ENCODE measurements at places on chromosomes 1 and 21.

DNA sequence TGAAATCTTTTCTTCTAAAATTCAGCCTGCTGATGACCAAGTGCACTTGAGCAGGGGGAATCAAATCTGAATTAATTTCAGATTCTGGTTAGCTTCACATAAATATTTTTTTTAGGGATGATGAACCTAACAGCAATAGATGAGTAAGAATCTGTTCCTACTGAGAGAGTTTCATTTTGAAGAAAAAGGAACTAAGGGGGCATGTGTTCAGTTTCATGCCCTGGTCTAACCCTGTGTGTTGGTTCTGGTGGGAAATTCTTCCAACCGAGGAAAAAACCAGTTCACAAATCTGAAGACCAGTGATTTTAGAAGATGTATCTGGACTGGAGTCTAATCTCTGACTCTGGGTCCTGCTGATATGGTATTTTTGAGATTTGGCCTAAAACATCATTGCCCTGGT, 13.7 kb downstream of the SELL start:
- DNase-seq, result no peak

- no peak for DNase-seq
Observed at GRCh38 chr21:32592929-32593502, 7.7 kb upstream of the TCP10L start.

DNA sequence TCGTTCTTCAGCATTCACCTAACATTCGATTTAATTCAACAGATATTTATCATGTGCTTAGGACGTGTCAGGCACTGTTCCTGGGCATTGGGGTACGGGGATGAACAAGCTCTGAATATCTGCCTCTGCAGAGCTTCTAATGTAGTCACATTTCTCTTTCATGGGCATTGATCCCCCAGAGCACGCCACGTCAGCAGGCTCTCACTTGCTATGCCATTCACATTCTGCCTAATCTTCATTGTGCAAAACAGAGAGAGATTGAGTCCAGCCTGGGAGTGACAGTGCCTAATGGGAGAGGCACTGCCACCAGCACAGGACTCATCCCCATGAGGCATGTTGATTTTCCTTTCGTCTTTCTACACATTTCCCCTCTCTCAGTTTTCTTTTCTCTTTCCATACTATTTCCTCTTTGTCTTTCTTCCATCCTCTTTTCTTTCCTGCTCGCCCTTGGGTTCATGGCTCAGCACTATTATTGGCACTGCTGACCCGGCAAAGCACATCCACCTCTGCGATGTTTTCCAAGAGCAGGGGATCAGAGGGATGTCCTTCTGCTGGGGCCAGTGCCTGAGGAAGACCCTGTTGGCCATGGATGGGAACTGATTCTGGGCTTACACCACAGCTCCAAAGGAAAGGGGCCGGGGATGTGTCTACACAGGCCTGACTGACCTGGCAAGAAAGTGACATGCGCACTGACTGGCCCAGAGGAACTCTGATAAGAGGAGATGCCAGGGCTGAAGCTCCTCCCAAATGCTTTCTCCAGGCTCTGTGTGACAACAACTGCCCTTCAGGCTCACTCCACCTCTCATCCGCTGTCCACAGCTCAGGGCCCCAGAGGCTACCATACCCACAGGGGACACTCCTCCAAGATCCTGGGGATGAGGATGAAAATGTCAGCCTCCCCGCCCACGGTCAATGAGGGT, 195.9 kb downstream of the TOMM20 start:
- DNase-seq, result no peak

DNA sequence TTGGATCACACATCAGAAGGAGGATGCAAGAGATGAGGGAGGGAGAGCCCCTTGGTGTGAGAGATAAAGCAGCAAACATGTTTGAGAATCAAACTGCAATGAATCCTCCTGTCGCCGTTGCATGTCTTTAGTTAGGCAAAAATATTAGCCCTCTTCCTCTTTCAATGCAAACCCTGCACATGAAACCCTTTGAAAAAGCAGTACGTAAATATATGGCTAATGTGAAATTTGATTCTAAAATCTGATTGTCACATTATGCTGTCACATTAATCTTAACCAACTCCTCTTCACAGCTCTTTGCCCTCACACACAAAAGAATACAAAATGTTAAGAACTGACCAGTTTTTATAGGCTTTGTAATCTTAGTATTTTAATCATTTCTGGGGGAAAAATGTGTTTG, 63.4 kb downstream of the WDR64 start:
- DNase-seq, result no peak

DNA sequence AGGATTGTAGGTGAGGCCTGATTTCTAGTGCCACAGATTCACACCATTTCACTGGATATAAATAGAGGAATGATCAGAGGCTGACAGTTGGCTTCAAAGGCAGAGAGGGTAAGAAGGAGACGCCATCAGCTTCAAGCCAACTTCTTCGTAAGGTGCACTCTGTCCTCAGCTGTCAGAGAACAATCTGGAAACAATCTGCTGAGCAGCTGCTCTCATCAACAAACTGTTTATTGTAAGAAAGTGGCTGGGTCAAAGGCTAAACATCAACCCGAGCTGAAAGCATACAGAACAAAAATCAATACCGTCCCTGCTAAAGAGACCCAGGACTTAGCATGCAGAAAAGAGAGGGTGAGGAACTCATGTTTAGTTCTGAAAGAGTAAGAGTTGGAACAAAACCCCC, 48.2 kb downstream of the HLCS start:
- DNase-seq, result no peak

DNA sequence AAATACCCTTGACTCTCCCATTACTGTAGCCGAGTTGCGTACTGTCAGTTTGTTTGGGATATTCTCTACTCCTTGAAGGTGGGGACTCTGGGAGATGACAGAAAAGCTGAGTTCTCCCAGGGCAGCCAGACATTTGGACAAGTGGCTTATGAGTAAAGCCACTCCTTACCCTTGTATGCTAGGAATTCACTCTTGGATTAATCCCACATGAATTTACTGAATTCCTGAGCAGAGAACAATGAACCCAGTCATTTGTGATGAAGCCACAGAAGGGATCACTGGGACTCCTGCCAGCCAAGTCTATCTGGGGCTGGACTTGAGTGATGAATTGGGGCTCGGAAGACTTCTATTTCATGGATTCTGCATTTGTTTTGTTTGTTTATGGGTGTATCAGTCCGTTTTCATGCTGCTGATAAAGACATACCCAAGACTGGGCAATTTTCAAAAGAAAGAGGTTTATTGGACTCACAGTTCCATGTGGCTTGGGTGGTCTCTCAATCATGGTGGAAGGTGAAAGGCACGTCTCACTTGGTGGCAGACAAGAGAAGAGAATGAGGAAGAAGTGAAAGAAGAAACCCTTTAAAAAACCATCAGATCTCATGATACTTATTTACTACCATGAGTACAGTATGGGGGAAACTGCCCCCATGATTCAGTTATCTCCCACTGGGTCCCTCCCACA, 25.1 kb downstream of the C1orf116 start:
- DNase-seq, result no peak

DNA sequence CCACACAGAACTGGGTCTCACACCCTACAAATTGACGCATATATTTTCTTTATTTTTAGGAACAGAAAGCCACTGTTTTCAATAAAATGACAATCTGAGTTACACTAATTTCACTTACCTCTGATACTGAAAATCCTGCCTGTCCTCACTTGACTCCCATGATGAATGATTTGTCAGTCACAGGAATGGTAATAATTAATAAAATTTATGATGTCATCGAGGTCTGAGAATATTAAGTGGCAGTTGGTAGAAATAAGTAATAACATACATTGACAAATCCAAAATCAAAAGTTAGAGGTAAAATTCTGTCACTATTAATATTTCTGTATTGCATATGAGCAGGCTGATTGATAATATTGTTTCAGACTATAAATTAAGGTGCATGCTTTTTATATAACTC, 418.7 kb upstream of the RGS18 start:
- DNase-seq, result no peak

DNA sequence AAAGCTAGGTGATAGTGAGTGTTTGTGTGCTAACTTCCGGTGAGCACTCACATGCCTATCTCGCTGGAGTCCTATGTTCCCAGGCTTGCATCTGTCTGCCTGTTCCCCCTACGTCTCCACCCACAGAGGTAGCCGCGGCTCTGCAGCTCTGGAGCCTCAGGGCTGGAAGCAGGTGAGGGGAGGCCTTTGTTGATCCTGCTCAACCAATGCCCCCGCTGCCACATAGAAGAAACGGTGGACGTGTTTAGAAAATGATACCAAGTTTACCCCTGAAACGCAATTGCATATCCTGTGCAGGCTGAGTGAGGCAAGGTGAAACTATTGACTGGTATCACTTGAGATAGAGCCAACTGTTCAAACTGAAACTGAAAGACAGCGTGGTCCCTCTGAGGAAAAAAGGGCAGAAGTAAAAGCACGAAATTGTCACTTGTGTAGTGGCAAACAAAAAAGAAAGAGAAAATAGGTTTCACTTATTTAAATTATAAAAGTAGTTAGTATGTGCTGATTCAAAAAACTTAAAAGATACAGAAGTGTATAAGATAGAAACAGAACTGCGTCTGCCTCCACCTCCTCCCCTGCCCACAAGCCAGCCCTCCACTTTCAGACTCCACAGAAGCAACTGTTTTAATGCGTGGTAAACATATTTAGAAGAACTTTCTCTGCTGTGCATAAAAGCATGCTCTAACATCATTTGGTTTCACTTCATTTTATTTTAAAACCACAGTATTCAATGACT, 38.6 kb upstream of the ETS2 start:
- no peak for DNase-seq

DNA sequence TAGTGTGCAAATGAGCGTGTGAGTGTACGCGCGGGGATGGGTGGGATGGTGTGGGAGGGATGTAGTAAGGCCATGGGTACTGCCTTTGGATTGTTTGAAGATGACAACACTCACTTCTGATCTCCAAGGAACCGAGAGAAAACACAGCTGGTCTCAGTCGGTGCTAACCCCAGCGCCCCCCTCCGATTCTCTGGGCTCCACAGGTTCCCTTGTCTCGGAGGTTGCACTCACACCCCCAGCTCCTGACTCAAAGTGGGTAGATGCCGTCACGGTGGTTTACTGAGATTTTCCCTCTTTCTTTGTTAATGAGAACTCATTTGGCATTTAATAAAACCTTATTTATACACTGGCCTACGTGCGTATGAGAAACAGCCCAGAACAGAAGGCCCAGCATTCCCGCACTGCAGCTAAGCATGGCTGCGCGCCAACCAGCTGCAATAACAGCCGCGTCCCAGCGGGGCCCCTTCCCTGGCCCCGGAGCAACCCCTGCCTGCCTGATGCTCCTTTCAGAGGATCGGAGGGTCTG, 25.8 kb downstream of the ABCA4 start:
- DNase-seq, result no peak

DNA sequence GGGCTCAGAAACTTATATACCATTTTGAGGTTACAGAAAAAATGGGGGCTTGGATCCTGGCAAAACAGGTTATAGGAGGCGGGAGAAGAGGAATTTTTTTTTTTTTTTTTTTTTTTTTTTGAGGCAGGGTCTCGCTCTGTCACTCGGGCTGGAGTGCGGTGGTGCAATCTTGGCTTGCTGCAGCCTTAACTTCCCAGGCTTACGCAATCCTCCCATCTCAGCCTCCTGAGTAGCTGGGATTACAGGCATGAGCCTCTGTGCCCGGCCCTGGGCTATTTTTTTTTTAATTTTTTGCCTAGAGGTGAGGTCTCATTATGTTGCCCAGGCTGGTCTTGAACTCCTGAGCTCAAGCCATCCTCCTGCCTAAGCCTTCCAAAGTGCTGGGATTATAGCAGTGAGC, 24.7 kb downstream of the MROH7 start:
- no peak for DNase-seq

DNA sequence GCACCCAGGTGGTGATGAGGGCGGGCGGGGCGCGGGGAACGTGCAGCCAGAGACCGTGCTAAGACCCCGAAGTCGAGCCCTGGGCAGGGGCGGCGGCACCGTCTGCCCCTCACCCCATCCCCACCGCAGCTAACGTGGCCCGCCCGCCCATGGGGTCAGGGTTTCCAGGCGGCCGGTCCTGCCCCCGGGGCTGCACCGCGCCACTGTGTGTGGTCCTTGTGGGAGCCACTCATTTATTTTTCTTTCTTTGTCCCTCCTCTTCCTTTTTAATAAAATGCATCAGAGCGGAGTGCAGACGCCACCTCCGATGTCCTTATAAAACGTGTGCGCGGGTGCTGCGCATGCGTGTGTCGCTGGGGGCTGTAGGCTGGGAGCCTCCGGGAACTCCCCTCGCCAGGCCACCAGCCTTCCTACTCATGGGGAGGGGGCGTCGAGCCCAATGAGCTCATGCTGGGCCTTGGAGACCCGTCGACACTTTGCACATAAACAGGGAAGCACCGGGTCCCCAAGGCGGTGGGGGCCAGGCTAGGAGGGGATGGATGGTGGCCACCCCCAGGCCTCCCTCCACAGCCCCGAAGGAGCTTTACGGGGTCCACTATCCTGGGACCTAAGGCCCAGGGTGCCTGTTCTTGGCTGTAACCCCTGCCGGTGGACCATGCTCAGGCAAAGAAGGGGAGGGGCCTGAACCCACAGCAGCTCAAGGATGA, 59.9 kb downstream of the WNT9A start:
- DNase-seq, result no peak

- DNase-seq, result no peak
Observed at GRCh38 chr1:102858695-102859094, 249.6 kb downstream of the COL11A1 start.

DNA sequence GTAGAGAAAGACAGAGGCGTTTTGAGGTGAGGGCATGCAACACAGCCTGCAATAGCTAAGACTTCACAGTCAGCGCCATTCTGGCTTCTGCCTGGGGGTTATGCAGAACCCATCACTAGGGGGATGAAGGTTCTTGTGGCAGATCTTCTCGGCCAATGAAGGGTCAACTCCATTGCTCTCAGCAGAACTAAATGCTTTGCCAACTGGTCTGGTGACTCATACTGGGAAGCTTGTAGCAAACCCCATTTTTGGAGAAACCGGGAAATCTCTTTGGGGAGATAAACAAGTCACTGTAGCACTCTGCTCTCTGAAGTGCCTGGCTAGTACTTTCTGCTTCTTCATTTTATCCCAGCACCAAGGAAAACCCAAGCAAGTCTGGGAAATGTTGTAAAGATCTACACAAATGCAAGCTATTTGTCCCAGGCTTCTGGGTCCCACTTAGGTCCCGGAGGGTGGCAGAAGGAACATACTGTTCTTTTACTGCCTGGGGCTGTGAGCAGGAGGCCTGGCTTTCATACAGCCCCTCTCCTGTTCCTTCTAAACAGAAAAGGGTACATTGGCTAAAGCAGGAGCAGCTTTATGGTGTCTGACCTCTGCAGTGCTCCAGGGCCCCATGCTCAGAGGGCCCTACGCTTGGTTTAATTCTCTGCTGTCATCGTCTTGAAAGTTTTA, 28.8 kb downstream of the SHISA4 start:
- DNase-seq, result no peak

GRCh38 chr1:2378956-2379732, 12.2 kb downstream of the MORN1 start:
- no peak for DNase-seq

DNA sequence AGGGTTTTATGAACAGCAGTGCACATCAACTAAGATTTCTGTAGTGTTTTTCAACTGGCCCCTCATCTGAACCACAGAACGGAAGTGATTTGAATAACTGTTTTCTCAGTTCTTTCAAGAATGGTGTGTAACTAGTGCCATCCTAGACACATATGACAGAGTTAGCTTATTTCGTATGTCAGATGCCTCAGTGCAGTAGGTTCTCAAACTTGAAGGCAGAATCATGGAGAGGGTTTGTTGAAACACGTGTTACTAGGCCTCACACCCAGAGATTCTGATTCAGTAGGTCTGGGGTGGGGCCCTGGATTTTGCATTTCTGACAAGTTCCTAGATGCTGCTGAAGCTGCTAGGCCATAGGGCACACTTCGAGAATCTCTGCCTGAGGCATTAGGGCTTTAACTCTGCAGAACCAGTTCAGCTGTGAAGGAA, 49.0 kb downstream of the SCCPDH start:
- no peak for DNase-seq
